ENCODE measurements at places on chromosomes 6 and 20. TPM values are rescaled to one million over a fixed set of nuclear protein-coding genes. Genes with fewer than 3 reads are reported as not detected.
A peak's percentile ranks its signal among the peaks of the same experiment; 100 is the strongest.

DNA sequence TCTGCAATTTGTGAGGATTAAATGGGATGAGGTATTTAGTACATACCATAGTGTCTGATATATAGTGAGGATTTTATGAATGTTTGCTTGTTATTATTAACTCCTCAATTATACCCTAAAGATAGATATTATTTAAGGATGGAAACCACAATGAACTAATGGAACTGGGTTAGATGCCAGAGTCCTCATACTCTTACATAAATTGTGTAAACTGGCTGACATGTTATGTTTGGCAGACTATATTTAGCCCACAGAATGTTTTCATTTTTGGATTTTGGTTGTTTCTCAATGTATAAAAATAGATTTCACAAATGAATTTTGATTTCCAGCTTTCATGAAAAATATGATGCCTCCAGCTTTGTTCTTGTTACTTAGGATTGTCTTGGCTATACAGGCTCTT is 37.6 kb downstream of the HTR1B start:
- DNase-seq = no peak

- no peak for DNase-seq
Measured at GRCh38 chr6:119077643-119078375, 655 bp downstream of the FAM184A start.

- no peak for DNase-seq
Measured at GRCh38 chr20:32164984-32165735, 42.4 kb downstream of the PLAGL2 start.

Gene WFDC12
- not detected for total RNA-seq

DNA sequence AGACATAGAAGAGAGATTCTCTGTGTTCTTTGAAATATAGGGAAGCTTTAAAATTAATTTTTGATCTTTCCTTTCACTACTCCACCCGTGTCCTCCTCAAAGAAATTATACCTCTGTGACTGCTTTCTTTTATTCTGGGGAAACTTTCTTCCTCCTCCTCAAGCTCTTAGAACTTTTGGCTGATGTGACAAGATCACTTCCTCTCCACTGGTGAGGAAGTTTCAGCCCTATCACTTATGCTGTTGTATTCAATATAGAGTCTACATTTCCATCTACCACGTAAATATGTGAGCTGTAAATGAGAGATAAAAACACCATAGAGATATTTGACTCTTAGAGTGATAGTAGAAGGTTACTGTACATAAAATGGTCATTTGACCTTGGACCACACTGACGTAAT is 141.9 kb upstream of the SASH1 start:
- no peak for DNase-seq

GRCh38 chr6:53199156-53199555 is 50.5 kb upstream of the GCM1 start:
- no peak for DNase-seq

GRCh38 chr20:49660912-49661311 is 52.8 kb downstream of the B4GALT5 start:
- DNase-seq = no peak

Gene TRIM15
- 13.3 TPM for total RNA-seq

Gene PMEPA1
- 47.7 TPM for total RNA-seq

DNA sequence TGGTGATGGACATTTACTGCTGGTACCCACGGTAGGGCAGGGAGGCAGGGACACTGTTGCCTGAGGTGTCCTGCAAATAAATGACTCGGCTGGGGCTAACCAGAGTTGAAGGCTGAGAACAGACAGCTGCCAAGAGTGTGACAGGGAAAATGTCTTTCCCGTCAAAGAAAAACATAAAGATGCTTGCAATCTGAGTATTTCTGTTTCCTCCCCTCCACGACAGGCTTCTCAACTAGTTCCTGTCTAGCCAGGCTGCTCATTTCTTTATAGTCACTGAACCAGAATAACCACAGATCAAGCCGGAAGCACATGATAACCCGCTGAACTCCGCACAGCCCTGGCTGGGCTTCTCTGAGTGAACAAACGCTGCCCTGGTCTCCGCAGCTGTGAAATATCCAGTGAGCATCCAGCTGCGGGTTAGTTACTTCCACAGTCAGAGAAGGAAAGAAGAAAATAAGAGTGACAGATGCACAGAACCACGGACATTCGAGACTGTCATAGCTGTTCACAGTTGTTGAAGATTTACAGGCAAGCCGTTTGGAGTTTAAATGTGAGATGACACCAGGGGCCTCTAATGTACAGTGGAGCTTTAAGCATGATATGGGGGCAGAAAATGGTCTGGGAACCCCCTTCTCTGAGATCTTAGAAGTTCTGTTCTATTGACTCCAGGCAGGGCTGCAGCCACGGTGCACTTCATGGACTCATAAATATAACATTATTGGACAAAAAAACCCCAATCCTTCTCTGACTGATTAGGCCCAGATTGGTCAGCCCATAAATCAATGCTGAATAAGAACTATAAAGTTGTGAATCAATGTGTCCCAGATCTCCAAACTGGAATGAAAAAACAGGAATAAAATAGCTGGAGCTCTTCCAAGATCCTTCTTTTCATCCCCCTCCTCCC is 299.9 kb upstream of the SUPT3H start:
- DNase-seq = peak; percentile 76

DNA sequence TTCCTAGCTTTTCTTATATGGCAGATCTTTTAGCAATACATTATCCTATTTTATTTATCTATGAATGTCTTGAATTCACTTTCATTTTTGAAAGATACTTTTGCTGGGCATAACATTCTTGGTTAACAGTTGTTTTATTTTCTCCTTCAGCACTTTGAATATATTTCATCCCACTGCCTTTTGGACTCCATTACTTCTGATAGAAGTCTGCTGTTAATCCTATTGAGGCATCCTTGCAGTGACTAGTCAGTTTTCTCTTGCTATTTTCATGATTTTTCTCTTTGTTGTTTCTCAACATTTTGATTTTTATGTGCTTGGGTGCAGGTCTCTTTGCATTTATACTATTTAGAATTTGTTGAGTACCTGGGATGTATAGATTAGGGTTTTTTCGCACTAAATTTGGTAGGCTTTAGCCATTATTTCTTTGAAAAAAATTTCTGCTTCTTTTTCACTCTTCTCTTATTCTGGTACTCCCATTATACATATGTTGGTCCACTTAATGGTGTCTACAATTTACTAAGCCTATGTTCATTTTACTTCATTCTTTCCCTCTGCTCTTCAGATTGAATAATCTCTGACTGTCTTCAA is 53.2 kb downstream of the PHACTR3 start:
- no peak for DNase-seq

DNA sequence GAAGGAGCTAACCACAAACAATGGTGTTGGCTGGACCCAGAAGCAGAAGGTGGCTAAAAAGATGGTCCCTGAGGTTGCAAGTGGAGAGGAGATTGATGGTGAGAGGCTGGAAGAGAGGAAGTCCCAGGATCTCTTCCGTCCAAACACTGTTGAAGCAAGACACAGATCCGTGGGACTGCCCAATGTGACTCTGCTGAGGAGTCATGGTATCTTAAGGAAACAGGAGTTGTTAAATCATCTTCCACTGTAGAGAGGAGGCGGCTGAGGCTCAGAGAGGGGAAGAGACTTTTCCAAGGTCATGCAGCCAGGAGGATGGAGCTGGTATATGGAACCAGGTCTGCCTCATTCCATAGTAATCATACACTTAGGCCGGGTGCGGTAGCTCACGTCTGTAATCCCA is 4.1 kb upstream of the ZNF335 start:
- no peak for DNase-seq

DNA sequence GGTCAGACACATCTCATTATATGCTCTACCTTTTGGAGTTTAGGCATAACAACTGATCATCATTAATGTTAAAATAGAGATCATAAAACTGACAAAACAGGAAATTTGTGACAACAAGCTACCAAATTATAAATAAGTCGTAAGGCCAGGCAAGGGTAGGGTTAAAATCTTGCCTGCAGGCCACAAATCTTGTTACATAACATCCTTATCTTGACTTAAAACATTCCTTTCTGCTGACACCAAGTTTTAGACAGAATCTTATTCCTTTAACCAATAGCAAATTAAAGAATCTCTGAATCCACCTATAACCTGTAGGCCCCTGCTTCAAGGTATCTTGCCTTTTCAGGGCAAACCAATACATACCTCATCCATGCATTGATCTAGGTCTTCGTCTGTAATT is 32.5 kb upstream of the NKAIN2 start:
- DNase-seq = no peak

Gene MED23
- 6.7 TPM for total RNA-seq

Gene C20orf141
- not detected for total RNA-seq

- DNase-seq = no peak
Measured at GRCh38 chr20:36756496-36756895, 10.6 kb upstream of the NDRG3 start.

DNA sequence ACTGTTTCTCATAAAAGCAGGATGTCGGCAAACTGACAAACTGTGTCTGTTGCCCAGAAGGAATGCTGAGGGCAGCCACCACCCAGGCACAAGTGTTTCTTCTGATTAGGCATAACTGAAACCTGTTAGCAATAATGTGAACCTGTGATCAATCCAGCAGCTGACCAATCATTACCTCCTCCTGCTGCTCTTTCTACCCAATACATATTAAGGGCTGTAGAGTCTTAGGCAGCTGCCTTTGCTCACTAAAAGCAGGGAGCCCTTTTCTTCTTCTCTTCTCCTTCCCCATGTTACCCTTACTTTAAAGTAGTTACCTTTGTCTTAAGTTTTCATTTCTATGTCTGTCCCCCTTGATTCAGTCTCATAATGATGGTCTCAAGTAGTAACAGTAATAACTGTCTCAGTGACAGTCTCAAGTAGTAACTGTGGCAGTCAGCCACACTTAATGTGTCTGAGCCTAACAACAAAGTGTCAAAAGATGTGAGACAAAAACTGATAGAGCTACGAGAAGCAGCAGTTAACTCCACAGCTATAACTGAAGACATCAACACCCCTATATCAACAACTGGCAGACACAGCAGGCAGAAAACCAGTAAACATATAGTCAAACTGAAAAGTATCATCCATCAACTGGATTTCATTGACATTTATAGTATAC is 37.0 kb downstream of the RANBP9 start:
- no peak for DNase-seq

GRCh38 chr6:52261229-52261628 is 16.9 kb upstream of the IL17F start:
- no peak for DNase-seq

GRCh38 chr20:36035745-36036144 is 67.4 kb downstream of the CNBD2 start:
- DNase-seq = no peak

- no peak for DNase-seq
Measured at GRCh38 chr20:43306837-43307236, 117.1 kb upstream of the PTPRT start.

- DNase-seq = peak; percentile 7
Measured at GRCh38 chr6:119241111-119241465, 108.5 kb downstream of the MAN1A1 start.

Gene GJA1
- not detected for total RNA-seq

GRCh38 chr20:24648919-24649318 is 179.5 kb downstream of the SYNDIG1 start:
- no peak for DNase-seq

DNA sequence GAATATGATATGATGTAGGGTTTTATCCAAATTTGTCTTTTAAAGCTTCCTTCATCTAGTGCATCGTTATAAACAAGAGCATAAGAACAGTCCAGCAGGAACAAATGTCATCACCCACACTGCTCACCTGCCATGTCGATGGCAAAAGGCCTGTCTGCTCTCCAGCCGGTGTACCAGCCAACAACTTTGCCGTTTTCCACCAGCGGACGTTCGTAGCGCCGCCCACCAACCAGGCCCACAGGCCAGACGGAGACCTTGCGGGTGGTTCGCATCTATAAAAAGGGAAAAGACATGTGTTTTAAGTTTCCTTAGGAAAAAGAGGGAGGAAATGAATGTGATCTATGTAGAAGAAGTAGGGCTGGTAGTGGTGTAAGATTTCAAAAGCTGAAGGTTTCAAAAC is 62.9 kb downstream of the B3GAT2 start:
- no peak for DNase-seq

Gene BTBD3
- 20.3 TPM for total RNA-seq

Gene NTSR1
- 76.6 TPM for total RNA-seq
